ENCODE measurements at places on chromosomes 2 and 18.
A peak's percentile ranks its signal among the peaks of the same experiment; 100 is the strongest.

- no peak for DNase-seq
Observed at GRCh38 chr18:79717555-79718074, 38.0 kb downstream of the CTDP1 start.

GRCh38 chr2:217953011-217953481, 49.7 kb downstream of the TNS1 start:
- no peak for DNase-seq

GRCh38 chr18:74351354-74351753, 35.7 kb downstream of the C18orf63 start:
- DNase-seq, result peak; percentile 26

- DNase-seq, result no peak
Observed at GRCh38 chr2:182280118-182280517, 146.7 kb downstream of the PDE1A start.

GRCh38 chr2:162890690-162891311, 52.2 kb upstream of the KCNH7 start:
- DNase-seq, result peak; percentile 53
